Testis (tissue), 5 donors: ENCODE measurements at places on chromosomes 1 and 21. TPM values are rescaled to one million over a fixed set of nuclear protein-coding genes. Genes with fewer than 3 reads are reported as not detected.

Gene CD53
- polyA plus RNA-seq: 22.4 TPM

Gene DMRTB1
- polyA plus RNA-seq: 107 TPM

Gene CCT3
- polyA plus RNA-seq: 302 TPM

Gene HTR6
- polyA plus RNA-seq: 0.21 TPM

Gene DIO1
- 1.7 TPM for polyA plus RNA-seq

Gene CNKSR1
- 2.7 TPM for polyA plus RNA-seq

Gene KIF14
- polyA plus RNA-seq: 1.8 TPM

Gene ACTL8
- polyA plus RNA-seq: 12.8 TPM

Gene RNF207
- polyA plus RNA-seq: 4.8 TPM

Gene LORICRIN
- polyA plus RNA-seq: not detected

Gene ZMYM4
- 68.6 TPM for polyA plus RNA-seq

Gene KIF21B
- polyA plus RNA-seq: 32.3 TPM

Gene GLIS1
- 2.9 TPM for polyA plus RNA-seq

Gene CYP2J2
- 8.1 TPM for polyA plus RNA-seq

Gene ITLN2
- polyA plus RNA-seq: 1.5 TPM

Gene SPTA1
- 6.8 TPM for polyA plus RNA-seq

Gene UBL4B
- 105 TPM for polyA plus RNA-seq

Gene ZZZ3
- polyA plus RNA-seq: 13.3 TPM

Gene OLFM3
- not detected for polyA plus RNA-seq

Gene RGS16
- 3.2 TPM for polyA plus RNA-seq

Gene GUCA2B
- polyA plus RNA-seq: not detected

Gene F5
- polyA plus RNA-seq: 5.2 TPM

Gene TRMT13
- polyA plus RNA-seq: 12.1 TPM

Gene FLG
- polyA plus RNA-seq: not detected

Gene WNT3A
- polyA plus RNA-seq: 0.13 TPM

Gene VWA5B1
- 16.2 TPM for polyA plus RNA-seq

Gene BTBD8
- polyA plus RNA-seq: 4.5 TPM

Gene FCER1G
- polyA plus RNA-seq: 60.9 TPM

Gene MTARC2
- polyA plus RNA-seq: 28.5 TPM

Gene NFIA
- polyA plus RNA-seq: 11.6 TPM

Gene PRAMEF25
- polyA plus RNA-seq: not detected

Gene DYNLT5
- polyA plus RNA-seq: 1.6 TPM

Gene CYP4A22
- polyA plus RNA-seq: 0.22 TPM

Gene NUF2
- 32.3 TPM for polyA plus RNA-seq

Gene INAVA
- 1.5 TPM for polyA plus RNA-seq
